NCI-H1105 (cell line): ENCODE measurements at places on chromosomes 4 and X.

- DNase-seq, result no peak
Observed at GRCh38 chrX:15416133-15416993, 32.1 kb upstream of the VEGFD start.

DNA sequence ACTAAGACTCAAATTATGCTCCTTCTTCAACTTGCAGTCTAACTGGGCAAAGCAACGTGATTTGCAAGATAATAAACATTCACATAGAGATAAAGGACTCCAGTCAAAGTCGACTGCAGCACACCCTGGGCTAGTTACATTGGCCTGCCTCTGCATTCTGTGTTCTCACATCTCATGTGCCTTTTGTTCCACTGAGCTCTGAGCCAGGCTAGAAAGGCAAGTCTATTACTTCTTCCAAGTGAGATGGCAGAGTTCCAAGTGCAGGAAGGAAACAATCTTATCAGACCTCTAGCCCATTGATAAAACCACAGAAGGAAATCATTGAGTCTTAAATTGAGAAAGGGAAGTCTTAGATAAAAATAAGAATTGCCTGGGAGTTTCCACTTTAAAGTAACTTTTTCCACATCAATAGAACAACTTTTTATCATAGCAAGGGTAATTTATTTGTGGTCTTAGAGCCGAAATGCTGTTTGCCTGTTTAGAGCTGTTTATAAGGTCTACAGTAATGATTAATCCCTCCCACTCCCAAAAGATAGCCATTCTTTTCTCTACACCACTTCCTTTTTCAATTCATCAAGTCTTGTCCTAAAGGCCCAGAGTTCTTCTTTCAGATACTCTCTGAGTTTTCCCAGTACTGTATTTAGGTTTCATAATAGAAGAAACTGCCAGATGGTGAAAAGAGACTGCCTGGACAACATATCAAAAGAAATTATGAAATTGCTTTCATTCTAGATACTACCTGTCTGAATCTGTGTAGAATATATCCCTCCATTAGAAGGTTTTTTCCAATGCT lies 200.2 kb downstream of the GUCY2F start:
- no peak for DNase-seq

- DNase-seq, result no peak
Observed at GRCh38 chrX:102712216-102712966, at the start of gene GPRASP2. GPRASP2 (plus strand) TSS chrX:102712448; CDS start chrX:102714870, 2,422 bp downstream.

DNA sequence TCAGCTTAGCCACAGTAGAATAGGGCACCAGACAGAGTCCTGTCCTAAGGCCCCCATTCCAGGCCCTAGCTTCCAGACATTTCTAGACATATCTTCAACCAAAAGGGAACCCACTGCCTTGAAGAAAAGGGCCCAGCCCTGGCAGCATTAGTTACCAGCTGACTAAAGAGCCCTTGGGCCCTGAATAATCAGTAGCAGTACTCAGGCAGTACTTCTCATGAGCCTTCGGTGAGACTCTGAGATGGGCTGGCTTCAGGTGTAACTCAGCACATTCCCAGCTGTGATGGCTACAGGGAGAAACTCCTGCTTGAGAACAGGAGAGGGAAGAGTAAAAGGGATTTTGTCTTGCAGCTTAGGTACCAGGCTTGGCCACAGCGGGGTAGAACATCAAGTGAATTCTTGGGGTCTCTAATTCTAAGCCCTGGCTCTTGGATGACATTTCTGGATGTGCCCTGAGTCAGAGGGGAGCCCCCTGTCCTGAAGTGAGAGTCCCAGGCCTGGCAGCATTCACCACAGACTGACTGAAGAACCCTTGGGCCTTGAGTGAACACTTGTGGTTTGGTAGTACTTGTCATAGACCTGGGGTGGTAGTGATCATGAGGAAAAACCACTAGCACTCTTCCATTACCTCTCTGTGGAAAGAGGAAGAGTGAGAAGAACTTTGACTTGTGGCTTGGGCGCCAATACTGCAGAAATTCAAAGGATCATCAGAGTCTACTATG lies 170.1 kb downstream of the ATP10D start:
- no peak for DNase-seq

- no peak for DNase-seq
Observed at GRCh38 chr4:76984127-76984526, 34.6 kb downstream of the SEPTIN11 start.

- DNase-seq, result no peak
Observed at GRCh38 chr4:35925806-35926205, 318.5 kb downstream of the ARAP2 start.
